ENCODE measurements at places on chromosomes 1 and 21.
A peak's percentile ranks its signal among the peaks of the same experiment; 100 is the strongest.

GRCh38 chr1:44894591-44894990 is 51.5 kb upstream of the PTCH2 start:
- no peak for DNase-seq

- DNase-seq: no peak
Measured at GRCh38 chr1:24084050-24084449, 27.9 kb downstream of the MYOM3 start.

DNA sequence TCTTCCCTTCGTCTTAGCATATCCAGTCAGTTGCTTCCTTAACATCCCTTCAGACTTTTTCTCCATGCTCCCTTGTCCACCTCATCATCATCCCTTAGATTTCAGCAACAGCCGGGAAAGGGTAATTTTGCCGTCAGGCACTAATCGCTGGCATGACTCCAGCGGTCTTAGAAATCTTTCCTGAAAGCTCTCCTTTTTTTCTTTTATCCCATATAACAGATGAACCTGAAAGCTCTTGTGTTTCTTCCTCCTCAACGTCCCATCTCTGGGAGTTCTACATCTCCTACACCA is 10.4 kb upstream of the BOLA1 start:
- no peak for DNase-seq

GRCh38 chr1:156748670-156749418 is 2.6 kb downstream of the HDGF start:
- DNase-seq: peak; percentile 35

DNA sequence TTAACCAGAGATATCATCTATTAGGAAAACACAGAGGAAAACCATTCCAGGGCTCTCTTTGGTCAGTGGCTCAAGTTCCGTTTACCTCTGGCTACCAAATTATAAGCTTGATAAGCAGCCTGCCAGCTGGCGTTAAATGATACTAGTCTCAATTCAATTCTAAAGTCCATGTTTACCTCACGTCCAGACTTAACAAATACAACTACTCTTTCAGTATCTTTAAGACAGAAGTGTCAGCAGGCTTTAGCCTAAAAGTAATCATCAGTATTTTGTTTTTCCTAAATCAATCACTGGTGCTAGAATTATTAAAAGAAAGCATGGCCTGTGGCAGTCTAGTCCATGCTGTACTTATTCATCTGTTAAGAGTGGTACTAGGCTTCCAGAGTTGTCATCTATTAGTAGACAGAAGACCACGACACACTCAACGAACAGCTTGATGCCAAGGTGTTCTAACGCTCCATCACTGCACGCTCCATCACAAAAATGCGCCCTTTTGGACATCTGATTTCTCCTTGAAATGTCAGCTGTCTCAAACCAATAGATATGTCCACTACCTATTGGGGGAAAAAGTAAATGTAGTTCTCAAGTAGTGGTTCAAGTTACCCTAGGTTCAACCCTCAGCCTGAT is 1.5 kb downstream of the IVNS1ABP start:
- DNase-seq: peak; percentile 40

- no peak for DNase-seq
Measured at GRCh38 chr1:51735746-51736254, 118.9 kb downstream of the OSBPL9 start.

- peak; percentile 18 for DNase-seq
Measured at GRCh38 chr1:235077571-235078479, 50.8 kb downstream of the TOMM20 start.

DNA sequence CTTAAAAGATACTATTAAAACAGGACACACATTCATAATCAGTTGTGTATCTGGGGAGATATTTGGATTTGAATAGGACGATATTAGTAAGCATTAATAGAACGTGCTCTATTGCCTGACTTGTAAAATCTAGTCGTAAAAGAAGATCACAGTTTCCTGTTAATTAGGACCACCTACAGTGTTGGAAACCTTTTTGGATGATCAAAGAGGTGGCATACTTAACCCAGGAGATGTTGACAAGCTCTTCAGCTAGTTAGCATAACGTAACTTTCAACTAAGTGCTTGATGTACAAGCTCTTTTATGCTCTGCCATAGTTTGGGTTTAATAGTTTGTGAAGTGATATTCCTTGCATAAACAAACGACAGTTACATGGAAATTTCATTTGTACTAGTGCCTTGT is 293.3 kb upstream of the NR5A2 start:
- no peak for DNase-seq

DNA sequence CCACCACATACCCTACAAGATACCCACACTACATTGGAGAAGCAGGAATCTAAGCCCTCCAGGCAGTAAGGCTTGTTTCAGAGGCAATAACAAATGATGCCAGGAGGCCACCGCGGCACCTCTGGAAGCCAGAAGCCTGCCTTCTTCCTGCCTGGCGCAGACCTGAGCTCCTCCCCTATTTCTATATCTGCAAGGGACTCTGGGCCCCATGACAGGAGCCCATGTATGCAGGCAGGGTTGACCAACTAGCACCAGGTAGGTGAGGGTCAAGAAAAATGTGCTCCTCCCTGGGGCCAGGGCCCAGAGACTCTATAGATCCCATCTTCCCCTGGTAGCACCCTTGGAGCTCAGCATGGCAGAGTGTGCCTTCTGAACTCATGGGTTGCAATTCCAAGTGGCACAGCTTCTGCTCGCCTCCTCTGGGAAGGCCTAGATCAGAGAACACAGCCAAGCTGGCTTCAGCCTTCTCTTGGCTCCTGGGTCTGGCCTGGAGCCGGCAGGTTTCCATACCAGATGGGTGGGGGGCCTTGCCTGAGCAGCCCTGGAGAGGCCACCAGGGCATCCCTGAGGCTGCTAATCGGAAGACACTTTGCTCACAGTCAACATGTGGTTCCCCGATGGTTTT is 85.1 kb downstream of the STUM start:
- no peak for DNase-seq

DNA sequence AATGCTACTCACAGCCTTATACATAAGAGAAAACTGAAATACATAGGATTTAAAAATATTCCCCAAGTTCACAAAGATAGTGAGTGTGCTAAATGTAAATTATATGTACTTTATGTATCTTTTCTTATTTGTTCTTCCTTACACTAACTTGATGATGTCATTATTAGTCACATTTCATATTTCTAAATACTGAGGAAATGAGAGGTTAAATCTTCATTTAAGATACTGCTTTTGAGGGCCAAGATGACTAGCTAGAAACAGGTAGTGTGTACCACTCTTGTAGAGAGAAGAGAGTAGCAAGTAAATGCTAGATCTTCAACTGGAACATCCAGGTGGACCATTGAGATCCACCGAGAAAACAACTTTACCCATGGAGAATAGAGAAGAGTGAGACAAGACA is 29.8 kb downstream of the PYHIN1 start:
- no peak for DNase-seq

DNA sequence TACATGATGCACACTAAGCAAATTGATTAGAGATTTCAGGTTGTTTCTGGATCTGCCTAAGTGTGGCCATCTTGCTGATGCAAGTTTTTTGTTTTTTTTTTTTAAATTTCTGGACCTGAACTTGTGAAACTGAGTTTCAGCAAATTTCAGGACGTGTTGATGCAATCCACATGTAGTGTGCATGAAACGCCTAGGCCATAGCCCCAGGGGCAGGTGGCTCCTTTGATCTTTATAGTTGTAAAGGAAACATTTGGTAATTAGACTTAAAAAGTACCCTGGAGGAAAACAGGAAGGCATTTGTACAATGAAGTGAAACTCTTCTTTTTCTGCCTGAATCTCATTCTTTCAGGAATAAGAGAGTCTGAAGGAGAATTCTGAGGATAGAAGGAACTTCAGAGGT is 162.2 kb upstream of the LHX8 start:
- no peak for DNase-seq

- no peak for DNase-seq
Measured at GRCh38 chr21:41712730-41713129, 54.1 kb downstream of the RIPK4 start.

- DNase-seq: no peak
Measured at GRCh38 chr1:212431644-212432043, 1.1 kb upstream of the NENF start.

- no peak for DNase-seq
Measured at GRCh38 chr1:65975708-65976107, 183.0 kb downstream of the PDE4B start.

GRCh38 chr1:196650403-196650802 is 1.4 kb upstream of the CFH start:
- DNase-seq: no peak

DNA sequence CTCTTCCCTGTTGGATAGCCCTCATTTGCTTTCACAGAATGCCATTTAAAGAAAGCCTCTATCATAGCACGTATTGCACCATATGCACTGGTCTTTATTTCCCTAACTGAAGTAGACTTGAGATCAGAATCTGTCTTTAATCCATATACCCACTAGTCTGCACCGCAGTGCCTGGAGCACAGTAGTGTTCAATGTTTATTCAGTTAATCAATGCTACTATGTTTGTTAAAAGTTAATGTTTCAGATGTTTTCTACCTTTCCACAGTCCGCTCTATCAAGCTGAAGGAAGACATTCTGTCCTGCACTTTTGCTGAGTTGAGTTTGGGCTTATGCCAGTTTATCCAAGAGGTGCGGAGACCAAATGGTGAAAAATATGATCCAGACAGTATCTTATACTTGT is 139.2 kb downstream of the ZMYM4 start:
- DNase-seq: no peak

- no peak for DNase-seq
Measured at GRCh38 chr1:156858959-156859522, at the start of gene INSRR. TSS of gene INSRR (minus strand) at chr1:156859117. CDS start at chr1:156858621, 496 bp downstream.

GRCh38 chr1:25048728-25049127 is 118.7 kb upstream of the RUNX3 start:
- no peak for DNase-seq

- no peak for DNase-seq
Measured at GRCh38 chr21:28227881-28228635, 764.6 kb downstream of the LTN1 start.

DNA sequence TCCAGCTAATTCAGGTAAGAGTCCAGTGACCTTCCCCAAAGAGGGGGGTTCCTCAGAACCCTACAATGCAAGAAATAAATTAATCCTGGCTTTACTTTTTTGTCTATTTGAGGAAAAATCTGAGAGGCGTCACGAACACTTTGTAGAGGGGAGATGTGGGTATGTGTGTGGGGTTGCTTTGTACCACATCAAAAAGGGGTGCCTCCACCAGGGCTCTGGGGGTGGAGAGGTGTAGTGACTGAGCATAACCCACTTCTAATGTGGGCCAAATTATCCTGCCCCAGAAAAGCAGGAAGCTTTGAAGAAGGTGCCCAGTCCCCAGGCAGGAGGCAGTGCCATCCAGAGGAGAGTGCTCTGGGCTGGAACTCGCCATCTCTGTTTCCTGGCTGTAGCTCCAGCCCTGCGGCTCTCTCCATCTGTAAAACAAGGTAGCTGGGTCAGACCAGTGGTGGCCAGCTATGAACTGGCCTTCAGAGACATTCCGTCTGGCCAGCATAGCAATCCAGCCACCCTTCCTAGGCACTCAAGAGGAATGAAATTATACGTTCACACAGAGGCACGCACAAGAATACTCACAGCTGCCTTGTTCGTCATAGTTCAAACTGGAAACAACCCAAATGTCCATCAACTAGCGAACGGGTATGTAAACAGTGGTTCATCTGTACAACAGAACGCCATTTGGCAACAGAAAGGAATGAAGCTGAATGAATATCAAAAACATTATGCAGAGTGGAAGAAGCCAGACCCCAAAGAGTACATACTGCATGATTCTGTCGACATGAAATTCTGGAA is 45.4 kb upstream of the TNFRSF1B start:
- DNase-seq: peak; percentile 47

GRCh38 chr1:29551123-29551936 is 315.0 kb downstream of the PTPRU start:
- DNase-seq: no peak

DNA sequence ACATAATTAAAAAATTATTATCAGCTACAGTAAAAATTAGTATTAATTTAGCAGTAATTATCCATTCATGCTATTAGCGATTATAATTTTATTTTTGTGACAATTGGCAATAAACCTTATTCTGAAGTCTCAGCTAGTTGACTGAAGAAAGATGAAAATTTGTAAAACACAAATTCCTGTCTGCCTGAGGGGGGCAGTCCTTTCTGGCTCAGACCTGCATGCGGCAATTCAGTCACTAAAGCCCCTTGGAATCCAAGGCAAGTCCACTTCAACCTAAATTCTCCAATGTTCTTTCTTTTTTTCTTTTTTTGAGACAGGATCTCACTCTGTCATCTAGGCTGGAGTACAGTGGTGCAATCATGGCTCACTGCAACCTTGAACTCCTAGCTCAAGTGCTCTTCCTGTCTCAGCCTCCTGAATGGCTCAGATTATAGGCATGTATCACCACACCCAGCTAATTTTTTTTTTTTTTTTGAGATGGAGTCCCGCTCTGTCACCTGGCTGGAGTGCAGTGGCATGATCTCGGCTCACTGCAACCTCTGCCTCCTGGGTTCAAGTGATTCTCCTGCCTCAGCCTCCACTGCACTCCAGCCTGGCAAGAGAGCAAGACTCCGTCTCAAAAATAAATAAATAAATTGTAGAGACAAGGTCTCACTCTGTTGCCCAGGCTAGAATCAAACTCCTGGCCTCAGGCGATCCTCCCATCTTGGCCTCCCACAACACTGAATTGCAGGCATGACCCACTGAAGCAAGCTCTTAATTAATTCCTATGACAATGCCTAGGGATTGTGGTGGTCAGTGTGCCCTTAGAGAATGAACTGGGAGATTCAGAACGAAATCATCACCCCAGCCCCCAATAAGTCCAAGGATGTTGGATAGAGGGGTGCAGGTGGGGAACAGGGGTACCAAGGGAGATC is 24.2 kb upstream of the ITPKB start:
- DNase-seq: no peak

DNA sequence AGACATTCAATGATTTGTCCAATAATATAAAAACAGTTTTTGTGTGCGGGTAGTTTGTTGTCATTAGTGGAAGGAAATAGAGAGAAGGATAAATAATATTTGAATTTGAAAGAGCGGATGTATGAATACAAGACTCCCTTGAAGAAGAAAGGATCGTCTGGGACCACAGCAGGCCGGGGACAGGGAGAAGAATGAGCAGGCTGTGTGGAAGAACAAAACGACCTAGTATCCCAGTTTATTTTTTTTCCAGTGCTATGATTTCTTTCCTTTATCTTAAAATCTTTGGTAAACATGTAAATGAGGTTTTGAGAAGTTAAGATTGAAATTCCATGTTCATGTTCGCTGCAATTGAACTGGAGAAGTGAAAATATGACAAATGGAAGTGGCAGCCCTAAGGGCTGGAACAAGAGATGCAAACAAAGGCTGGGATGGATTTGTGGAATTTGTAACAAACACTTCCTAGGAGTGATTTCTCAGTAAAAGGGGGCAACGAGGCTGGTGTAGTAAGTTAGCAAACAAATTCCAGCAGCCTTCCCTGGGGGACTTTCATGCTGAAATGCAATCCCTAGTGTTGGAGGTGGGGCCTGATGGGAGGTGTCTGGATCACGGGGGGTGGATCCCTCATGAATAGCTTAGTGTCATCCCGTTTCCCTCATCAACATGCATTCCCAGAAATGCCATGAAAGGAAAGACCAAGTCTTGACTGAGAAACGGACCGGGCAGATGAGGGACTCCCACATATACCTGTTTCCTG is 10.2 kb upstream of the IFI16 start:
- no peak for DNase-seq

- no peak for DNase-seq
Measured at GRCh38 chr1:183993132-183993531, 44.4 kb downstream of the COLGALT2 start.

- peak; percentile 67 for DNase-seq
Measured at GRCh38 chr1:86380257-86380861, 15.8 kb downstream of the ODF2L start.

- DNase-seq: no peak
Measured at GRCh38 chr1:82185084-82185483, 384.4 kb downstream of the ADGRL2 start.

- no peak for DNase-seq
Measured at GRCh38 chr1:53107570-53108322, 34.7 kb downstream of the SLC1A7 start.

All from CD4-positive, alpha-beta T cell treated with Interleukin-17A for 1 hour (primary cell).